ENCODE measurements at places on chromosomes 2 and 18.

DNA sequence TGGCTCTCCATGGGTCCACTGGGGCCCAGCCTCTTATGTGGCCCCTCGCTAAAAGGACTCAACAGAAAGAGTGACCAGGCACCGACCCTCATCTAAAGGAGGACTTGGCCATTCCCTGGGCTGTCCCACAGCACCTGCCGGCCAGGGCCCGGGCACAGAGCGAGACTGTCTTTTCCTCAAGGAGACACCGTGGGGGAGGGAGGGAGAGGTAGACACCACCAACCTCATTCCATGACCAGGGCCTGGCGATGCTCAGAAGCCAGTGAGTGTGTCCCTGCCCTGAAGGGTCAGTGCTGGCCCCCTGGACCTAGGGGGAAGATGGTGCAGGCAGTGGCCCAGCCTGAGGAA is 39.8 kb upstream of the ALPP start:
- DNase-seq = no peak

- no peak for DNase-seq
Measured at GRCh38 chr2:120802867-120803484, 67.3 kb downstream of the GLI2 start.

DNA sequence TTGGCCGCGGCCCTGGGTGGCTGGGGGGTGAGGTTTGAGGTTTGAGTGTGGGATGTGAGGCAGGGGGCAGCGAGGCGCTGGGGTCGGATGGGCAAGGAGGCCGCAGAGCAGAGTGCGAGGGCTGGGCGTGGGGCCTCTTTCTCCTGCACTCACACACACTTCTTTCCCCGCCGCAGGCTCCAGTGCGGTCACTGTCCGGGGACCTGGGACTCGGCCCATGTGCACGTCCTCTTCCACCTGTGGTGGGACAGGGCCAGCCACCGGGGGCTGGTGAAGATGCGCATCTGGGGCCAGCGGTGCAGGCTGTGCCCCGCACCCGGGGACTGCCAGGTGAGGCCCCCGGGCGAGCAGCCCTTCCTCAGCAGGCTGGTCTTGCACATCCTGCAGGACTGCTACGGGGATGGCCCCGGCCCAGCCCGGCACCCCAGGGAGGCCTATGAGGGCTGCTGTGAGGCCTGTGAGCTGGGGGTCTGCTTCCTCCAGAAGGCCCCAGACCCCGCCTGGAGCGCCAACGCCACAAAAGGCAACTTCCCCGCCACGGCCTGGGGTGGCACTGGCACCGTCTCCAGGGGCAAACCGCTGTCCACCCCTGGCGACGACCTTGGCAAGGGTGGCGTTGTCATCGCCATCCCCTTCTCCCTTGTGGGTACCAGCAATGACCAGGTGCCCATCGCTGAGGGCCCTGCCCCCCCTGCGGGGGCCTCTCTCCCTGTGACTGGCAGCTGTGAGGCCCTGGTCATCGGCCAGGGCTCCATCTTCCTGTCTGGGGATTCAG is 2.2 kb downstream of the RTP5 start:
- no peak for DNase-seq

GRCh38 chr2:138949517-138949916 is 169.3 kb upstream of the NXPH2 start:
- DNase-seq = no peak

DNA sequence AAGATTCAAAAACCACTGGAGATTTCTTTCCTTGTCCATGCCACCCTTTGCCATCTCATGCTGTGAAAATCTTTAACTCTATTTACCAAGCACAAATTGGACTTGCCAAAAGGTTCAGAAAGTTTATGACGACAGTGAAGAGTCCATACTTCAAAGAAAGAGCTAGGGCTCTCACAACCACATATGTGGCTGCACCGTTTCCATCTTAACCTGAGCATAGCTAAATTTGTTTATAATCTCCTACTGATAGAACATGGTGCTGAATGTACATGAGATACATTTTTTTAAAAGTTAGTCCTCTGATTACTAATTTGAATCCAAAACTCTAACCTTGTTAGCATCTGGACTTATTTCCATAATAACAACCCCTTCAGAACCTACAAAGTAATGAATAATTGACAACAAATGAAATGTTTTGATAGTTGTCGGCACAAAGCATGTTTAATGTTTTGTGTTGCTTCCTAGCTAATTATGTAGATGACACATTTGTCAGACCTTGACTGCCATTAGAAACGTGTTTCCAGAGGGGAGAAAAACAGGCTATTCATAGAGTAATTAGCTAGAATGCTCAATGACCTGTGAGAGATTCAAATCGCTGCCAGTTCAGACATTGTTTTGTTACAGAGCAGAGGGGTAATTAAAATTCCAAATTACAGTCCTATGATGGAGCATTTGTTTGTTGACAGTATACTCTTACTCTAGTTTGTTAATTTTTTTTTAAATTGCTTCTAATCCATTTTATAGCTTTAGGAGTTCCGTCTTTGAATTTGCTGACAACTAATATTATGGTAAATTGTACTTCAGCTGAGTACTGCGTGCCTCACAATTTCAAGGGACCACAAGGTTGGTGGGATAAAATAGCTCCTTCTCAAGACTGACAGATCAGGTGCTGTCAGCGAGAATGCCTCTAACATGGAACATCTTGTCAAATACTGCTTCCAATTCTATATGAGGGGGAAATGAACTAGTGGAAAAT is 31.8 kb downstream of the ARHGAP15 start:
- DNase-seq = peak; percentile 50

- DNase-seq = no peak
Measured at GRCh38 chr18:77115192-77115953, 17.2 kb downstream of the MBP start.

DNA sequence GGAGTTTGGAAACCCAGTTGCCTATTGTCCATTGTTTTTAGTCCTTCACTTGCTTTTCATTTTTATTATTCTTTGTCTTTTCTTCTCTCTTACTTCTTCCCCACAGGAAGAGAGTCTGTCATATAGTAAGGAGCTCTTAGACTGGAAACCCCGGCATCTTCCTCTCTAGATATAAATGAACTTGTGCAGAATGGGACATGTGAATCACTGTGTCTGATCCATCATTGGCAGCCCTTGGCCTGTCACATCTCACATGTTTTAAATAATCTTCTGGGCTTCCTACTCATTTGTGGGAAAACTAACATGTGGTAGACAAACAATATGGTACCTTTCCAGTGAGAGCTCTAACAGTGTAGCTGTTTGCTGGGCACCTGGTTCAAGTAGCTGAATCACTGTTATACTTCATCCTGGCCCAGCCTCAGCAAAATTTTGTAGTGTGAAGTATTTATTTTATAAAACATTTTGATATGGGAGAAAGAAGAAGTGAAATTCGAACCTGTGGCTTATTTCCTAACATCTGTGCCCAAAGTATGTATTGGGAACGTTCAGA is 112.8 kb downstream of the PHLPP1 start:
- no peak for DNase-seq

- peak; percentile 86 for DNase-seq
Measured at GRCh38 chr18:52437161-52437560, 97.2 kb downstream of the DCC start.

GRCh38 chr2:100924520-100925451 is 77.3 kb upstream of the RPL31 start:
- no peak for DNase-seq

- no peak for DNase-seq
Measured at GRCh38 chr2:238449241-238449640, 22.5 kb downstream of the ASB1 start.

GRCh38 chr2:61946666-61947065 is 41.2 kb downstream of the COMMD1 start:
- DNase-seq = no peak

DNA sequence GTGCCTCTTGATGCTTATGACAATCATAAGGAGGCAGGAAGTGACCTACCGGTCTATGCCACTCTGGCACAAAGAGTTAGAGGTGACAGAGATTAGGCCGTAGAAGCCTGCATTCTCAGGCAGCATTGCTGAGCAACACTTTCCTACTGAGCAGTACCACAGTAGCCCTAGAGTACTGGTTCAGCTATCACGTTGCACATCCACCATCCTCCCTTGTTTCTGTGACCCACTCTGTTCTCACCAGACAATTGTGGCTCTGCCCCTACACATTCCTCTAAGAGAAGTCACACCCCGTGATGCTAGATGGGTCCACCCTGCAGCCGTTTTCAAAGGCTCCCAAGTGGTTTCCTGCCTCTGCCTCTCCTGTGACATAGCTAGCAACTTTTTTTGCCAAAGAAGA is 22.6 kb upstream of the SUCLG1 start:
- no peak for DNase-seq

- no peak for DNase-seq
Measured at GRCh38 chr2:95017071-95017501, 8.4 kb upstream of the MAL start.

Data from NCI-H1417 (cell line).